ENCODE measurements at places on chromosomes 7 and 10.

- no peak for DNase-seq
Measured at GRCh38 chr10:124642088-124642710, 102.0 kb downstream of the FAM53B start.

- DNase-seq = no peak
Measured at GRCh38 chr7:151314401-151314800, 27.2 kb upstream of the NUB1 start.

DNA sequence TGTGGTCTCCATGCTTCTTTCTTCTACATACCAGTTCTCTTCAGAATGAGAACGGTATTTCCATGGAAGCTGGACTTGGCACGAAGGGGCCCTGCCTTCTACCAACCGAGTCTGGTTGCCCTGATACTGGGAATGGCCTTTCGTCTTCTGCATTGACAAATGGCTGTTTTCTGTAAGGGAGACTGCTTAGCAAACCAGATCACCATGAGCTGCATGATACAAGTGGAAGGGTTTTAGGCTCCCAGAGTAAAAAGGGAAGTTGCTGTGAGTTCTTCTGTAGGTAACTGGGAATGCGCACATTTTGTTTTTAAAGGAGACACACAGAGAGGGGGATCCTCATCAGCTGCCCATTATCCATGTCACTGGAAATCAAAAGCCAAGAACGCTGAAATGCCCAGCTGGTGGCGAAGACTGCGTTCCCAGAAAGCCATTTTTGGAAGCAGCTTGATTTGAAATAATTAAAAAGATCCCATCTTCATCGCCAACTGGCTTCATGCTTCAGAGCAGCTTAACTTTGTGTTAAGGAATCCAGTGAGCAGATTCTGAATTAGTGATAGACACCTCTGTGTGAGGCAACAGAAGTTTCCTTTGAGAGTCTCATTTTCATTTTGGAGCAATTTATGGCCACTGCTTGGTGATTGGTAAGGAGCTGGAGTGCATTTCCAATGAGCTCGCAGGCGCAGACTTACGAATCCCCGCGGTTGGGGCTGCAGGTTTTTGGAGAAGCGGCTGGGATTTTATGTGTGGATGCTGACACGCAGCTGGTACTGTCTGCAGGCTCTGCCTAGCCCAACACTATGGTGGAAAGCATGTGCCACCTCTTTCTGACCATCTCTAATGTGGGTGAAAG, 672.7 kb upstream of the FOXK1 start:
- no peak for DNase-seq

DNA sequence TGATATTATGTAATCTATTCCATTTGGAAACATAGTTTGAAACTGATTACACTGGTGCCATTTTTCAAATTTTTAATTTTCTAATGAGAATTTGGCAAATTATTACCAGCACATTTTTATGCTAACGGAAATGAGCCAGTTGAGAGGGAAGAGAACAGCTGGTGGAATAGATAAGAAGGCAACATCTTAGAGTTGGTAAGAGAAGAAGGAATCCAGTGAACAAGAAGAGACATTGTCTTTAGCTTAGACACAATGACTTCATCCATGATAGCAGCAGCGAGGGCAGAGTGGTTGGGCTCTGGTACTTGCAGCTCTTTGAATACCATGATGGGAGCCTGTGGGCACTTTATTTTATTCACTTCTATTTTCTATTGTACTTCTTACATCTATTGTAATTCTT, 89.6 kb downstream of the CHRM2 start:
- DNase-seq = no peak

DNA sequence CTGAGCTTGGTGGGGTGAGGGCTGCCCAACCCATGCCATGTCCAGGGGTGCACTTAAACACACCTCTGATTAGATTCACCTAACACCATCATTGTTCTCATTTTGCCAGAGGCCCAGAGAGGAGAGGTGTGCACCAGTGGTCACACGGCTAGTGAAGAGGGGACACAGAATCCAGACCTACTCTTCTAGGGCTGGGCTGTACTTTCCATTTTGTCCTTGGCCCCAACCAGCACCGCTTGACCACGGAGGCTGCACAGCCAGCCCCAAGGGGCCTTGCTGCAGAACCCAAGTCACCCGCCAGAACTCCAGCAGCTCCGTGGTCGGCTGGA, 246 bp upstream of the WDFY4 start:
- no peak for DNase-seq

DNA sequence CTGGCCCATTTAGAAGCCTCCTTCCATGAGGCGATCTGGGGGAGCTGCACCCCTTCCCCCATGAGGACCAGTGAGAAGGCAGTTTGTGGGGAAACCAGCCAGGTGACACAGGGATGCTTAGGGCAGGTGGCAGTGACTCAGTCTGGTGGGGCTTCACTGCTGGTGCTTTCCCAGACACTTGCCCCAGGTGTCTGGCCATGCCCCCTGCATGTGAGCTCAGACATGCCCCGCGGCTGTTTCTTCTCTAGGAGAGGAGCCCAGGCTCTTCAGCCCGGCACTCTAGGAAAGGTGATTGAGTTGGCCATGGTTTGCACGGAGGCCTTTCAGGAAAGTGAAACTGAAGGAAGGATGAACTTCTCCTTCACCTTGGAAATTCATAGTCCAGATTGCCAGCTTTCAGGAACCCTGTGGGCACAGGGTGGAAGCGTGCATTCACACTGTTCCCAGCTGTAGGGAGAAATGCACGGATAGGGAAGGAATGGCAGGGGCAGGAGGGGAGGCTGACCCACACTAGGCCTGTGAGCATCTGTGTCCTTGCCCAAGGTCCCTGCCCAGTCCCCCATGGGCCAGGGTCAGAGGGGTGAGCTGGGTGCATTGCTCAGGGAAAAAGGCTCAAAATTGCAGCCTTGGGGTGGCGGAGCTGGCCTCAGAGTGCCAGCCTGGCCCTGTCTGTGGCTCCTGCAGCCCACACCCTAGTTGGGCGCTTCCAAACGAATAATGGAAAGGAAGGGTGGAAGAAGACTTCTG, 359.1 kb downstream of the GLRX3 start:
- DNase-seq = no peak

DNA sequence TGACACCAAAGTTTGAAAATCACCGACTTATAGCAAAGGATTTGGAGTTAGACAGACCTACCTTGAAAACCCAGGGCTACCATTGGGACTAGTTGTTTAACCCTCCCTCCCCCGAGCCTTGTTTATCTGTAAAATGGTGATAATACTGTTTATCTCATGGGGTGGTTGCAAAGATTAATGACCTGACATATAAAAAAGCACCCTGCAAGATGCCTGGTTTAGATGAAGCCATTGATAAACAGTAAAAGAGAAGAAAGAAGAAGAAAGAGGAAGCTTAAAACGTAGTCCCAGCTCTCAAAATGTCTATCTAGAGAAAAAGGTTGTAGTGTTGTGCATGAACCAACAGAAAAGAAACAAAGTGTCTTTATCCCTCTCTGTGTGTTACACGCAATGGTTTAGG, 145.7 kb downstream of the FGFR2 start:
- DNase-seq = no peak

- DNase-seq = no peak
Measured at GRCh38 chr10:115974816-115975430, 298.1 kb downstream of the GFRA1 start.

GRCh38 chr10:113967126-113967525, 76.5 kb upstream of the ADRB1 start:
- DNase-seq = no peak

- no peak for DNase-seq
Measured at GRCh38 chr7:88480271-88480670, 173.6 kb upstream of the STEAP4 start.

DNA sequence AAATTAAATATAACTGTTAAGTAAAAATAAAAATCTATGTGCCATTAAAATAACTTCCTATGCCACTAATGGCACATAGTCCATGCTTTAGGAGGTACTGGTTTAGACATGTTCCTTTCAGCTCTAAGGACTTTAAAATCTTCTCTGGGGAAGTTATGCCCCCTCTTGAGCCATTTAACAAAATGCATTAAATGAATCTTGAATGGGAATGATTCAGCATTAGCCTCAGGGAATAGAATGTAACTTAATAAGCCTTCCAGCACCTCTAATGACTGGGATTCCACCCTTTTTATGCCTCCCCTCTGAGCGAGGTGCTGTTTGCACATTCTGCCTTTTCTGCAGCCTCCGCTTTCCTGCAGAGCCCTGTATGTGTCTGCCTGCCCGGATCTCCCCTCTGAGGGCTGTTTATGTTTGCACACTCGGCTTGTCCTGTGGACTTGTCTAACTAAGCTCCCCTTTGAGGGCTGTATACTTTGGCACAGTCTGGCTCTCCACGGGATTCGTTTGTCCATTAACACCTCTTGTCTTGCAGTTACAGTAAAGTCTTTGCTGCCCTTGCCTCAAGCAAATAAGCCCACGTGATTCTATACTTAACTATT, 108.4 kb upstream of the HPS1 start:
- no peak for DNase-seq

Measured in CD8-positive, alpha-beta memory T cell (primary cell).